ENCODE measurements at places on chromosomes 13 and 19.

- no peak for DNase-seq
Observed at GRCh38 chr19:45250216-45250831, 747 bp upstream of the MARK4 start.

GRCh38 chr19:49264258-49264657, 60.7 kb downstream of the SLC6A16 start:
- no peak for DNase-seq

GRCh38 chr19:41133260-41133659, 19.0 kb downstream of the CYP2F1 start:
- DNase-seq = no peak

GRCh38 chr13:25241007-25241406, 46.3 kb downstream of the MTMR6 start:
- no peak for DNase-seq

Data from HCT116 (cell line).